ENCODE measurements at places on chromosomes 16 and 17.
A peak's percentile ranks its signal among the peaks of the same experiment; 100 is the strongest.

DNA sequence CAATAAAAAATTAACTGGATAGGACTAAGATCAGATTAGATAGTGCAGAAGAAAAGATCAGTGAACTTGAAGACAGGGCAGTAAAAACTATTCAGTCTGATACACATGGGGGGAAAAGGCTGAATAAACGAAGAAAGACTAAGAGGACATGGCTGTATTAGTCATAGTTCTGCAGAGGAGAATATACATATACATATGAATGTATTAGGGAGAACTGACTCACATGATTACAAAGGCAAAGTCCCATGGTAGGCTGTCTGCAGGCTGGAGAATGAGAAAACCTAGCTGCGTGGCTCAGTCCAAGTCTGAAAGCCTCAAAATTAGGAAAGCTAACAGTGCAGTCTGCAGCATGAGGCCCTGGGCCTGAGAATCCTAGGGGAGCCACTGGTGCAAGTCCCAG lies 98.2 kb upstream of the GNAO1 start:
- no peak for DNase-seq

- no peak for DNase-seq
Measured at GRCh38 chr16:84223456-84223855, 16.4 kb downstream of the KCNG4 start.

- peak; percentile 71 for DNase-seq
Measured at GRCh38 chr16:77211880-77212740, 12.9 kb downstream of the SYCE1L start.

GRCh38 chr16:88955906-88956305 lies 21.1 kb downstream of the CBFA2T3 start:
- no peak for DNase-seq

DNA sequence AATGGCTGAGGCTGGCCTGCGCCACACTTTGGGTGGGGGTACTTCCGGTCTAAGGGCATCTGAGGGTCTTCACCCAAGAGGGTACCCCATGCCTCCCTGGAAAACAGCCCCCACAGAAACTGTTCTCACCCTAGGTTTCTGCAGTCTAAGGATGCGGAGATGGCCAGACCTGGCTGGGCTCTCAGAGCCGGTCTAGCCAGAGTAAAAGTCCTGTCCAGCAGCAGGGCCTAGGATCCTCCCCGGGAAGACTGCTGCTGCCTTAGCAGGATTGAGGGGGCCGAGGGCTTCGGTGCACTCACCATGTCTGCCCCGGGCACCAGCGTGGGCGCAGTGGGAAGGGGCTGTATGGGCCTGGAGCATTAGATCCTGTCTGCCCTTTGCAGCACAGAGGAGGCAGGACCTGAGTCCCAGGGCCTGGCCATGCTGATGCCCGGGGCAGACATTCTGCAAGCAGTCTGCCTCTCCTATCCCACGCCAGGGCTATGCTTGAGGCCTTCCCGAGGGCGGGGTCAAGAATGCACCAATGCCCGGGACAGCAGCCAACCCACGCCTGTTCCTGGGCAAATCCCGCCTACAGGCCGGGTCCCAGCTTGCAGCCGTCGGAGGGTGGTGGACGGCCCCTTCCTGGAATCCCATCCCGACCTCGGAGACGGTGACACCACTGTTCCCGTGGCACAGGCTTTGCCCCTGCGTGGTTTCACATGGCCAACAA lies 54.7 kb downstream of the CBFA2T3 start:
- no peak for DNase-seq

DNA sequence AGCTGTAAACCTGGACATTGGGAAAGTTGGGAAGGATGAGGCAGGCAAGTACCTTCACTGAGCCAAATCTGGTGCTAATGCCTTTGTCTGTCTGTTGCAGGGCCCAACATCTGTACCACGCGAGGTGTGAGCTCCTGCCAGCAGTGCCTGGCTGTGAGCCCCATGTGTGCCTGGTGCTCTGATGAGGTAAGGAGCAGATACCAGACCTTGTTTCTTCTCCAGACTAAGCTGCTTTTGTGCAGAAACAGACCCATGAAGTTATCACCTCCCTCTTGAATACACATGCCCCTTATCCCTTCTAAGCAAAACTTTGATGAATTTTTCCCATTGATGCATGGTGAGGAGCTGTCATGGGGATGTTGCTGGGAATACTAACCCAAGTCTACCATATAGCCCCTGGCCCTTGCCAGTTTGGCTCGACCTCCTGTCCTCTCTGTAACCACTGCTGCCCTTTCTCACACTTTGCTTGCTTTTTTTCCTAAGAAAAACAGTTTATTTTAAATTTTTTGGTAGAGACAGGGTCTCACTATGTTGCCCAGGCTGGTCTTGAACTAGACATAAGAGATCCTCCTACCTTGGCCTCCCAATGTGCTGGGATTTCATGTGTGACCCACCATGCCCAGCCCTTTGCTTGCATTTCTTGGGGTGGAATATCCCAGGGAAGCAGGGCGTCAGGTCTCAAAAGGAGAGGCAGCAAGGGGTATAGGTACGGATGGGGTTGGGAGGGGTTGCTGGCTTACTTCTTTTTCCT lies 20.9 kb downstream of the ITGB3 start:
- DNase-seq: no peak

- no peak for DNase-seq
Measured at GRCh38 chr16:16158741-16159374, 64.4 kb downstream of the ABCC6 start.

- DNase-seq: no peak
Measured at GRCh38 chr17:16447676-16448075, 32.3 kb downstream of the TRPV2 start.

GRCh38 chr17:37713624-37714023 lies 31.2 kb downstream of the HNF1B start:
- no peak for DNase-seq

- no peak for DNase-seq
Measured at GRCh38 chr16:71771571-71771970, 37.1 kb downstream of the AP1G1 start.

- no peak for DNase-seq
Measured at GRCh38 chr17:42409523-42410318, 13.3 kb downstream of the CAVIN1 start.

DNA sequence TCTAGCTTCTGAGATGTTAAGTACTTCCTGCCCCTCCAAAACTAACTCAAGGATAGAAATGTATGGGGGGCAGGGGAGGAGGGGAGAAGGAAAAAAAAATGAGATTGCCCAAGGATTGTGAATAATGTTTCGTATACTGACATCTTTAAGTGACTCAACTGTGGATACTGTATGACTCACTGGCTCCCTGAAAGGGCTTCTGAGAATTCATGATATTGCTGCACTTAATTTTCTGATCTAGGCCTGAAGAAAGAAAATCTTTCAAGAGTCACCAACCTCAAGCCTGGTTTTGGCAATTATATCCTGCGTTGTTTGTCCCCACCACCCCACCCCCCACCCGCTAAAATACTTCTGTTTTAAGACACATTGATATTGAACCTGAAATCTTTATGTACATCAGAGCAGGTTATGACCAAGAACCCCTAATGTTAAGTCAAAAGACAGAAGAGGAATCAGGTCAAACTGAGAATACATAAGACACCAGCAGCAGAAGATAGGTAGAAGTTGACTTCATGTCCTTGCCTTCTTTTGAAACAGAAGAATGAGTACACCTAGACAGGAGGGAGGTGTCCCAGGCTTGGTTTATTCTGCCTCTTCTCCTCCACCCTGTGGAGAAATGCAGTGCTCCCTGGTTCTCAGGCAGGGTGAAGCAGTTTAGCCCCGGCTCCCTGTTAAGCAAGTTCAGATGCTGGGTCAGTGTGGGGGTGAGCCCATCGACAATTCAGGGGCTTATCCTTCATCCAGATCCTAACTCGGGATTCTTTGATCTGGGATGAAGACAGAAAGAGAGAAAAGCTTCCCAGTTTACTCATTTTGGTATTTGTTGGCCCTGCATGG lies 3.3 kb upstream of the FBXL20 start:
- no peak for DNase-seq
